ENCODE measurements at places on chromosomes 6 and 20. TPM values are rescaled to one million over a fixed set of nuclear protein-coding genes. Genes with fewer than 3 reads are reported as not detected.

CTCFL gene
- not detected for total RNA-seq

TMEM151B gene
- 0.69 TPM for total RNA-seq

SLPI gene
- total RNA-seq = 251 TPM

PET117 gene
- 24.5 TPM for total RNA-seq

LCA5 gene
- 6.8 TPM for total RNA-seq

PLEKHG1 gene
- 14.2 TPM for total RNA-seq

BMP7 gene
- 0.16 TPM for total RNA-seq

DNA sequence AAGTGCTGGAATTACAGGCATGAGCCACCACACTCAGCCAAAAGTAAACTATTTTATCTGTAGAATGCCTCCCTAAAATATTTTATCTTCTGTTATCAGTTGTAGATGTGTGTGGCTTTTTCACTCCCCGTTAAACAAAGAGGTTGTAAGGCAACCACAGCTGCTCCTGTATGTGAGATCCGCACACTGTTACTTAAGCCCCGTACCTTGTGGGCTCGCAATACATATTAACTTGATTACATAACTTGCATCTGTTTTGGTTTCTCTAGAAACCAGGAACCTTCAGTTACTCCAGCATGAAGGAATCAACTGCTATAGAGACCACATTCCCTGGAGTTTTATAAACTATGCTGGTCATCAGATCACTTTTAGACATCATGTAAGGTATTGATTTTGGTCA lies 420.1 kb upstream of the SLC35B3 start:
- ATAC-seq = no peak
- no peak overlapping the region for H3K4me3 ChIP-seq
- H3K27ac ChIP-seq = no peak overlapping the region
- no peaks in the 10 kb centered on the region for H3K4me1 ChIP-seq
- H3K36me3 ChIP-seq = no peaks in the 10 kb centered on the region

GRCh38 chr6:168103050-168103830 lies 24.2 kb upstream of the FRMD1 start:
- peaks cover 24% of the 10 kb centered on the region for H3K4me1 ChIP-seq
- no peak overlapping the region for H3K27ac ChIP-seq
- H3K27me3 ChIP-seq = peaks cover 55% of the 10 kb centered on the region
- H3K36me3 ChIP-seq = no peaks in the 10 kb centered on the region
- ATAC-seq = no peak

- H3K27me3 ChIP-seq = peaks cover 6% of the 10 kb centered on the region
- ATAC-seq = no peak
- no peak overlapping the region for H3K4me3 ChIP-seq
- no peaks in the 10 kb centered on the region for H3K36me3 ChIP-seq
Measured at GRCh38 chr20:44457016-44457415, 18.7 kb upstream of the TTPAL start.

- no peaks in the 10 kb centered on the region for H3K36me3 ChIP-seq
- H3K27ac ChIP-seq = peak overlapping the region; percentile 92
- peaks cover 59% of the 10 kb centered on the region for H3K27me3 ChIP-seq
Measured at GRCh38 chr6:1387876-1388629, 1.3 kb upstream of the FOXF2 start.

DNA sequence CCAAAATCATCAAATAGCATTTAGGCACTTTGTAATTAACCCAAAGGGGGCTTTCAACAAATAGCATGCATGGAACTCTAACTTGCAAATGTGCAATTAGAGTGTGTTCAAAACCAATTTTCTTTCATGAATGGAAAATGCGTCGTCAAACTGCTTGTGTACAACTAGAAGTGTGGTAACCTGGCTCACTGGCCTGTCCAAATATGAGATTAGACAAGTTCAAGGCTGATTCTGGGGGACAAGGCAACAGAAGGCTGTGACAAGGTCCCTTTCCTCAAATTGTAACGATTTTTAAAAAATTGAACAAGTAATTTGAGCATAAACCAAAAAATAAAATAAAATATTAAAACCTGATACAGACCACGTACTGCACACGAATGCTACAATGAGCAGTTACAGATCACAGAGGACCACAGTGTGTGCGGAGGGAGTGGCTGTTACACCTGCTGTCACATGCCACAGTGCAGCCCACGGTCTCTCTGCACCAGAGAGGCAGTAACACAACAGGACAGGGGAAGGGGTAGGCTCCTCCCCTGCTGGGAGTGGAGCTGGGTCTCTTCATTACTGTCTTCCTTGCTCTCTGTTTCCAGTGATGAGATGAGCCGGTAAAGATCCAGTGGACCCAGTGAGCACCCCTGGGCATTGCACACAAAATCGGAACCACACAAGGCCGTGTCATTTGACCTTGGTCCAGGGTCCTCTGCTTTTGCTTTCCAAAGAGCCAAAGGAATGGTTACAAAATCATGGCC lies 252.2 kb upstream of the PDE10A start:
- no peak overlapping the region for H3K4me3 ChIP-seq
- no peak for ATAC-seq
- no peaks in the 10 kb centered on the region for H3K27me3 ChIP-seq
- no peak overlapping the region for H3K27ac ChIP-seq
- no peaks in the 10 kb centered on the region for H3K4me1 ChIP-seq

DNA sequence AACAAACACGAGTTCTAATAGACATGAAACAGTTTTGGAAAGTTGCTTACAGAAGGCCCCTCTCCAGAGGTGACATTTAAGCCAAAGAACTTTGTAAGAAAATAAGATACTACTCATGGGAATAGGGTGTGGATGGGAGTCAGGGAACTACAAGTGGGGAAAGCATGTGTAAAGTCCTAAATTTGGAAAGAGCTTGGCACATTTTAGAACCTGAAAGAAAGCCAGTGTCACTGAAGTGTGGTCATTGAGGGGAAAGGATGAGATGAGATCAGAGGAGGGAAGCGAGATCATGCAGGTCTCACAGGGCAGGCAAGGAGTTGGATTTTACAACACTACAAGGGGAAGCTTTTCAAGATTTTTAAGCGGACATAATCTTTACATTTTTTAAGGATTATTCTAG lies 38.0 kb downstream of the VGLL2 start:
- H3K4me1 ChIP-seq = no peaks in the 10 kb centered on the region
- H3K36me3 ChIP-seq = no peaks in the 10 kb centered on the region
- H3K27me3 ChIP-seq = no peaks in the 10 kb centered on the region
- ATAC-seq = no peak

DNA sequence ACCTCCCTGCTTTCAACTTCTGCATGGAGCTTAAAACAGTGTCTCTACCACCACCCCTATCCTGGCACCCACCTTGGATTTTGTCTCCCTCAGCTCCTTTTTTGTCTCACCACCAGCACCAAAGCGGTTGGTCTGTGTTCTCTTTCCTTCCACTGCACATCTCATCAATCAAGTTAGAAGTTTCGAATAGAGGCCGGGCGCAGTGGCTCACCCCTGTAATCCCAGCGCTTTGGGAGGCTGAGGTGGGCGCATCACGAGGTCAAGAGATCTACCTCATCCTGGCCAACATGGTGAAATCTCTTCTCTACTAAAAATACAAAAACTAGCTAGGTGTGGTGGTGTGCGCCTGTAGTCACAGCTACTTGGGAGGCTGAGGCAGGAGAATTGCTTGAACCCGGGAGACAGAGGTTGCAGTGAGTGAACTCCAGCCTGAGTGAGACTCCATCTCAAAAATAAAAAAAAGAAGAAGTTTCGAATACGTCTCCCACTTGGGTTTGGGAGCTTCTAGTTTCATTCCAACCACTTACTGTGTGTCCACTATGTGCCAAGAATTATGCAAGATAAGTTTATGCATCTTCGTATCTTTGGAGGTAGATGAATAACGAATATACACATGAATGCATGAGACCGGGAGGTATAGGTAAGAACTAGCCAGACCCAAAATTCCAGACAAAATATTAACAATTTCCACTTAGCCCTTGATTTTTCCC lies 5.9 kb downstream of the PCED1A start:
- H3K4me1 ChIP-seq = peaks cover 8% of the 10 kb centered on the region
- H3K4me3 ChIP-seq = no peak overlapping the region
- no peaks in the 10 kb centered on the region for H3K36me3 ChIP-seq
- ATAC-seq = no peak

- no peaks in the 10 kb centered on the region for H3K36me3 ChIP-seq
- no peak overlapping the region for H3K4me3 ChIP-seq
- no peak for ATAC-seq
Measured at GRCh38 chr6:15715060-15715459, 52.2 kb upstream of the DTNBP1 start.

- H3K27ac ChIP-seq = no peak overlapping the region
- no peaks in the 10 kb centered on the region for H3K27me3 ChIP-seq
- ATAC-seq = no peak
- H3K4me1 ChIP-seq = no peaks in the 10 kb centered on the region
Measured at GRCh38 chr6:119138906-119139541, 60.6 kb upstream of the FAM184A start.

Data from gastroesophageal sphincter (tissue), 4 donors.